ENCODE measurements at places on chromosomes 5 and 9. TPM values are rescaled to one million over a fixed set of nuclear protein-coding genes. Genes with fewer than 3 reads are reported as not detected.

Gene DDX4
- not detected for total RNA-seq

Gene LCN9
- not detected for total RNA-seq

Gene USP20
- 6.3 TPM for total RNA-seq

Gene PHF24
- 0.07 TPM for total RNA-seq

Gene TXNDC8
- total RNA-seq, result not detected

Gene UAP1L1
- 11.0 TPM for total RNA-seq

Gene STK32A
- total RNA-seq, result 0.33 TPM

Gene SCAMP1
- 27.8 TPM for total RNA-seq

Gene IFNA13
- not detected for total RNA-seq

Gene CMYA5
- 0.07 TPM for total RNA-seq

Gene S100Z
- not detected for total RNA-seq

Gene F2RL1
- 254 TPM for total RNA-seq

Gene FAM153A
- total RNA-seq, result not detected

Gene NFIL3
- 13.7 TPM for total RNA-seq

Gene ZNF618
- total RNA-seq, result 11.7 TPM

Gene COL23A1
- not detected for total RNA-seq

Gene ARID3C
- 0.10 TPM for total RNA-seq

Gene F2RL2
- 6.1 TPM for total RNA-seq

Gene GABRB2
- not detected for total RNA-seq
